ENCODE measurements at places on chromosomes 7 and 10. TPM values are rescaled to one million over a fixed set of nuclear protein-coding genes. Genes with fewer than 3 reads are reported as not detected.

The CCDC172 gene
- total RNA-seq: 1.0 TPM

DNA sequence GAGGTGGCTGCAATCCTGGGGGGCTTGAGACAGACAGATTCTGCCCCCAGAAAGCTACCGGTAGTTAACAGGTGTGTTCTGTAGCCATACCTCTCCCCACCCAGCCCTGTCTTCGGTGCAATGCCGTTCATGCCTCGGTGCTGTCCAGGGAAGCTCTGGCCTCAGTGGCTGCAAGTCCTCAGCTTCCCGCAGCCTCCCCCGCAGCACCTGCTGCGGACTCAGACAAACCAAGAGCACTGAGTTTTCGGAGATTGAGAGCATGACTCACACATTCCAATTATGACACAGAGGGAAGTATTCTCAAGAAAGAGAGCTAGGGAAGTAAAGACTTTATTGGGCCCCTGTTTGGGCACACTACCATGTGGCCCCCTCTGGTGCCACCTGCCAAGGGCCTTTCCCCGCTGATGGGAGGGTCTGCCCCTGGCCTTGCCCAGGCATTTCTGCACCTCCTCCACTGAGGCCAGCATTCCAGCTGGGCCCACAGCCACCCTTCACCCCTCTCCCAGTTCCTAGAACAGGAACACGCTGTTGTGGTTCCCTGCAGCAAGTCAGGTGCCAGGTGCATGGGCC is 30.2 kb upstream of the EZH2 start:
- DNase-seq: no peak

DNA sequence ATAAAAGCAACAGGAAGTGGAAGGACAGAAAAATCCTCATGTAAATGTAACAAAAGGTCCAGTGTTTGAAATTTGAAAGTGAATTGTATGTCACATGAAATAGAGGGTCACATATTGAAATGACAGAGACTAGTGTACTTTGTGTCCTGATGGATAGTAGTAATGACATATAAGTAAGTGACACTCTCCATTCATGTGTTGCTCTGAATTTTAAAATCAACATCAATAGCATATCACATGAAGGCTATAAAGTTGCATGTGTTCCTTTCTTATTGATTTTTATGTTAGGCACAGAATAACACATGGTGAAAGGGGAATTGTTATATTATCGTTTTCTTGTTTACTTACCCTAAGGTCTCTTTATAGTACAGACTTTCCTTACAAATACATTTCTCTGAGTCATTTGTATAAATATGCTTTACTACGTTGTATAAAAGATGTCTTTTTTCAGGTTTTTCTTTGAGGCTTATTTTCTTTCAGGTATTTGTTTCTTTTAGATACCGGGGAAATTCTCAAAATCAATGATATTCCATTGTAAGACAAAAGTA is 104.6 kb upstream of the CACNA2D1 start:
- DNase-seq: no peak

DNA sequence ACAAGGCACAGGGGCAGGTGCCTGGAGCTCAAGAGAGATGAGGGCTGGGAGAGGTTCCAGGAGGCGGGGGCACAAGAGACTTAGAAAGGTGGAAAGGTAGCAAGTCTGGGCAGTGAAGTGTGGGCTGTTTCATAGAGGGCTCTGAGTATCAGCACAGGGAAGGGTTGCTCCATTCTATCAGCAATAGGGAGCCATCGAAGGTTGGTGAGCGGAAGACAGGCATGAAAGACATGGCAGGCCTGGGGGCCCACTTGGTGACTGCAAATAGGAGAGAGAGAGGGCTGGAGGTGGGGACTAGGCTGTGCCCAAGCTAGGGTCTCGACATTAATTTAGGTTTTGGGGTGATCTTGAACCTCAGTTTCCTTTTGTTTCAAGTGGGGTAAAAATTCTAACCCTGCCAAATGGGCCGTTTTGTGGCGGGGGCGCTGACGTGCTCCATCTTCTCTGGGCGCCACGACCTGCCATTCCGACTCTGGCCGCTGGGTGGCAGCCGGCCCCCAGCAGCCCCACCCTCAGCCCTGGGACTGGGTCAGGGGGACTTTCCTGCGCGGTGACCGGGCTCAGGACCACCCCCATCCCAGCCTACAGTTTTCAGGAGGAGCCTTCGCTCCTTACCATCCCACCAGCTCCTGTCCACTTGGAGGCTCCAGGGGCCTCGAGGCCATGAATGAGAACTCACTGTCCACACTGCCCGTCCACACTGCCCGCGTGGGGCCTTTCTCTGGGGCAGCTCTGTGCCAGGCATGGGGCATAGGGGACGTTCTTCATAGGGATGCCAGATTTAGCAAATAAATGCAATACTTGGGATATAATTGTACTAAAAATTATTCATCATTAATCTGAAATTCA is 37.2 kb upstream of the PCBD1 start:
- peak; percentile 98 for DNase-seq

DNA sequence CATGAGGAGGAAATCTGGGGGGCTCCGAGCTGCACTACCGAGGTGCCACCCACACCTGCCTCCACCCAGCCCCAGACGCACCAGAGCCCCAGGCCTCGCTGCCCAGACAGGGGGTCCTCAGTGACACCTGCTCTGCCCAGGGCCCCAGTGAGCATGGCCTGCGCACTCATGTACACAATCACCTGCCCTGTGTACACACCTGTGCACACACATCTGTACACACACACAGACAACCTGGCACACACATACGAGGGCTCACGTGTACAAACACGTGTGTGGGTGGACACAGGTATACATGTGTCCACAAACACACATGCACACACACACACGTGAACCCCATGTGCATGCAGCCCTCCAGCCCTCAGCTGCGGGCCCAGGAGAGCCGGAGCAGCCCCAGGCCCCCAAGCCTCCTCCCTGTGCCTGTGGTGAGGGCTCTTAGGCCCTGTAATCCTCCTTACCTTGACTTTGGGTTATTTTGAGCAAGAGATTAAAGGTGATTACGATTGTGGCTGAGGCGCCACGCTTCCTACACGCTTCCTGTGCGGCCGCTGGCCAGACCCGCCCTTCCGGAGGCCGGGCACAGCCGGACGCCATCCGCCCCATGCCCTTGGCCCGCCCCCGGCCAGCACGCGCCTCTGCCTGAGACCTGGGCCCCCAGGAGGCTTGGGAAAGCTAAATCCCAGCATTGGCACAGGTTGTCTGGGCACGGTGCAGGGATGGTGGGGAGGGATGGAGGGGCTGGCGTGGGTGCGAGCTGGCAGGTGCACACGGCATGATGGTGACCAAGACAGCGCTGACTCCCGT is 71.9 kb downstream of the ELFN1 start:
- peak; percentile 65 for DNase-seq

- DNase-seq: peak; percentile 71
Observed at GRCh38 chr10:21172930-21173801, 276.1 kb upstream of the NEBL start.

GRCh38 chr10:131453721-131454634 is 142.5 kb upstream of the TCERG1L start:
- DNase-seq: peak; percentile 91

DNA sequence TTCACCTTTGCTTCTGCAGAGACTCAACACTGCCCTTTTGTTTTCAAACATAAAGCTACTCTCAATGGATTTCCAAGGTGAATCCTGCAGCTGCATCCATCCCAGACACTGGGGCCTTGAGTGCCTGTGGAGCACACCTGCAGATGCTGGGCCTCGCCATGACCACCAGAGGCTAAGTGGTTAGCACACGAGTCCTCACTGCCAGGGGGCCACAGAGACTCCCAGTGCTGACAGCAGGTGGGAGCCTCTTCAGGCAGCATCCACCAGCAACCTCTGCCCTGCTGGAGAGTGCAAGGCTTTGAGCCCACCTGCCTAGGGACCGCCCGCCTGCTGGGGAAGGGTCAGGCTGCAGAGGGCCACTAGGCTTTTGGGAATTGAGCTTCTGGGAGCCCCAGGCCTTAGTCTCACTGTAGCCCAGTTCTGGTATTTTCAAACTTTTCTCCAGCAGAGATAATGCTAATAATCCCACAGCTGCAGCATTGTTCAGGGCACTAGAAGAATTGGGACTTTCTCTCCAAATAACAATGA is 9.4 kb upstream of the HPS1 start:
- peak; percentile 48 for DNase-seq
